ENCODE measurements at places on chromosomes 6 and 20. TPM values are rescaled to one million over a fixed set of nuclear protein-coding genes. Genes with fewer than 3 reads are reported as not detected.

The INSM1 gene
- not detected for total RNA-seq

- H3K27me3 ChIP-seq, result no peaks in the 10 kb centered on the region
- no peaks in the 10 kb centered on the region for H3K4me1 ChIP-seq
- peaks cover 2% of the 10 kb centered on the region for H3K36me3 ChIP-seq
- no peak for DNase-seq
Observed at GRCh38 chr20:30922129-30922528, 335.3 kb upstream of the DEFB115 start.

DNA sequence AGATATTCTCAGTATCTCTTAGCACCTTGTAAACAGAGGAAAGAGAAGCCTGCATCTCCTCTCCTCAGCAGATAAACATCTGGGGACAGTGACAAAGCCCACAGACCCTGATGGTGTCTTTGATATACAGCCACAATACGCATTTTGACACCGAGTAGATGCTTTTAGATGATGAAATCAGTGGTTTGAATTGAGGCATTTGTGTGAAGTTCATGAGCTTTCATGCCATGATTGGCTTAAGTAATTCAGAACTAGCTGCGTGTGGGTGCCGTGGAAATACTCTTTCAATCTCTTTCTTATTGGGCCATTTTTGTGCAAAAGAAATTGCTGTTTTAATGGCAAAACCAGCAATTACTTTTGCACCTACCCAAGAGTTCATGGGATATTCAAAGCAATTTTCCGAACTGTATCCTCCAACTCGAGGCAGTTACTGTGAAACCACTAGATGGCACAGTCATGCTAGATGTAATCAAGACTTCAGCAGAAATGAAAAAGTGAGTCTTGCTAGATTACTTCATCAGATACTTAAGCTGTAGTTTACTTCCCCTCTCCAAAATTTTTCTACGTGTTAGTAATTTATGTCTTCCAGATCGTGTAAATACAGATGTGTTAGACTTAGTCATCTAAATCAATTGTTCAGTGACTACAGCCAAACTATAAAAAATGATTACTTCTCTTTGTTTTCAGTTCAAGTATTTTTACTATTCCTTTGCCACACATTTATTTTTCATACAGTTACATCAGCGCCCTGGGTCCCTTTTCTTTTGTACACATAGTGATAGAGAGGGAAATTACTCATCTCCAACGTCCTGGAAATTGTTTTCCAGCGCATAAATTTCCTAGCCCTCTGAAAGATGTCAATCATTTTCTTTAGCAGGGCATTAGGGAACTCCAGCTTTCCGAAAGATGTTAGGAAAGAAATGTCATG is 49.4 kb downstream of the IYD start:
- peak overlapping the region; percentile 70 for H3K27ac ChIP-seq
- H3K4me3 ChIP-seq, result peak overlapping the region; percentile 64

- DNase-seq, result no peak
- no peaks in the 10 kb centered on the region for H3K36me3 ChIP-seq
- no peak overlapping the region for H3K27ac ChIP-seq
- no peaks in the 10 kb centered on the region for H3K4me1 ChIP-seq
Observed at GRCh38 chr20:9467995-9468394, 46.4 kb upstream of the LAMP5 start.

The EFCAB8 gene
- total RNA-seq, result 0.25 TPM

The NR2E1 gene
- total RNA-seq, result not detected

DNA sequence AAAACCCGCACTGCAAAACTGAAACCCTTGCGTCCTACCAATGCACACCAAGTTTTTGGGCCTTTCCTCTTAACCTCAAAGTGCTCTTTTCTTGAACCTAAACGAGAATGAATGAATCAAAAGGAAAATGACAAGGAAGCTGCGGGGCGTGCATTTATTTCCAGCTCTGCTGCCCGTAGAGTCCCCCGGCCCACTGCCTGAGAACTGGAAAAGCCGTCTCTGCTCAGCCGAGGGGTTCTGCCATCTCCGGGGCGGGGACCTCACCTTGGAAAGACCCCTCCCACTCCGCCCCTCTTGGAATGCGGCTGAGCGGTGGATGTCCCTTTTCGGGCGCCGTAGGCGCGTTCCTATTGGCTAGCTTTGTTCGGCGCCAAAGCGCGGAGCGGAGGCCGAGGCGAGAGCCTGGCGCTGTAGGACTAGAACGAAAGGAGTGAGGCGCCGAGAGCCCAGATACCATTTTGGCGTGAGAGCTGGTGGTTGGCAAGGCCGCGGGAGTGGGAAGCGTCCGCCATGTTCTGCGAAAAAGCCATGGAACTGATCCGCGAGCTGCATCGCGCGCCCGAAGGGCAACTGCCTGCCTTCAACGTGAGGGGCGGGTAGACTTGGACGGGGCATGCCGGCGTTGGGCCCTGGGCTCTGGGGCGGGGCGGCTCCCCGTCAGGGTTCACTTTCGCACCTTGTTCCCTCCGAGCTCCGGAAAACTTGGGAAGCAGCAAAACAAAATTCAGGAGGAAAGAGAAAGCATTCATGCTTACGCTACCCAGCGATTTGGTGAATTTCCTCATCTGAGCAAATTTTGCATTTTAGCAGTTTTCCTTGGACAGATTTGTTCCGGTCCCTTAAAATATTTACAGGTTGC is at the start of gene GINS1:
GINS1 (plus strand) TSS at position 363 of the 859 bp plus-strand sequence; CDS start at position 511, 148 bp downstream.
- H3K4me1 ChIP-seq, result peaks cover 34% of the 10 kb centered on the region
- peak within 1 kb of the TSS; percentile 79 for H3K27ac ChIP-seq
- H3K27me3 ChIP-seq, result no peaks in the 10 kb centered on the region

DNA sequence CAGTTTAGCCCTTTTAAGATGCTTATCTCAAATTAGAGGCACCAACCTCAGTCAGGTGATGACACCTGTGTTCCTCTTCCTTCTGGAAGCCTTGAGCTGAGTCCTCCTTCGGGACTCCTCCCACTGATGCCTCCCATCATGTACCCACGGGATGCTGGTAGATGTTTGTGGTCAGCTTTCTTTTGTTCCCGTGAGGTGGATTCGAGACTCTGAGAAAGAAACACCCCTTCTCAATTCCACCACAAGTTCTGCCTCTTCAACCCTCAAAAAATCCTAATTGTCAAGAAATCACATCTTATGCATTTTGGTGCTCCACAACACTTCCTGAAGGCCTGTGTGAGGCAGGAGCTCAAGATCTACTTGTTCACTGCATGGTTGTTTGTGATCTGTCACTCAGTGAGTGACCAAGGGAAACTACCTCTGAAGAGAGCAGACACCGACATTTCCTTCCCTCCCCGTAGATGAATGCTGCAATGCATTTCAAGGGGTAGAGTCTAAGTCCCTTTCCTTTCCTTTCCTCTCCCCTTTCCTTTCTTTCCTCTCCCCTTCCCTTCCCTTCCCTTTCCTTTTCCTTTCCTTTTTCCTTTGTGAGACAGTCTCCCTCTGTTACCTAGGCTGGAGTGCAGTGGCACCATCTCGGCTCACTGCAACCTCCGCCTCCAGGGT is 50.5 kb downstream of the PCNA start:
- H3K36me3 ChIP-seq, result peaks cover 2% of the 10 kb centered on the region
- H3K4me3 ChIP-seq, result no peak overlapping the region
- H3K4me1 ChIP-seq, result peaks cover 15% of the 10 kb centered on the region
- no peaks in the 10 kb centered on the region for H3K27me3 ChIP-seq
- DNase-seq, result no peak

GRCh38 chr6:129623008-129623732 is 86.8 kb downstream of the ARHGAP18 start:
- H3K27ac ChIP-seq, result no peak overlapping the region
- no peaks in the 10 kb centered on the region for H3K36me3 ChIP-seq
- no peak for DNase-seq
- no peak overlapping the region for H3K4me3 ChIP-seq

DNA sequence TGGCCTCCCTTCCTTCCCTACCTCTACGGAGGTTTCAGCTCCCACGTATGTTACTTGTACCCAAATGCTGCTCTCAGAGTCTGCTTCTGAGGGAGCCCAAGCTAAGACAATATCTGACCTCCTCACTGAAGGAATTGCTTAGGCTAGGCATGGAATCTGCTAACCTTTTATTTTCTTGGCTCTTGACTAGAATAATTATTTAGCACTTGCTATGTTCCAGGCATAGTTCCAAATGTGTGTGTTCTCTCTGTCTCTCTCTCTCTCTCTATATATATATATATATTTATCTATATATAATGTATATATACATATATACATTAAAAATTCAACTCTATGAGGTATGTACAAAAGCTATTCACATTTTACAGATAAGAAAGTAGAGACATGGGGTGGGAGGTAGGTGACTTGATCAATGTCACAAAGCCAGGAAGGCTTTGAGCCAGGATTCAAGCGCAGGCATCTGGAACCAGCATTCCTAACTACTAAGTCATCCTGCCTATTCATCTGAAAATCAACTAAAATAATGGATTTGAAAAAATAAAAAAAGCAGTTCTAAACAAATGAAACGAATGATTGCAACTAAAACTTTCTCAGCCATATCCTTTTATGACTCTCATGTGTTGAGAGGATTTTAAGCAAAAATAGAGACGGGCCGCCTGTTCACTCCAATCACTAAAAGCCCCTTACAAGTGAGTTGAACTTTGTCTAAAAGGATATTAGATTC is 189.7 kb upstream of the JAG1 start:
- DNase-seq, result no peak
- H3K27me3 ChIP-seq, result no peaks in the 10 kb centered on the region
- no peaks in the 10 kb centered on the region for H3K4me1 ChIP-seq
- no peaks in the 10 kb centered on the region for H3K36me3 ChIP-seq
- H3K4me3 ChIP-seq, result no peak overlapping the region
- H3K27ac ChIP-seq, result no peak overlapping the region

DNA sequence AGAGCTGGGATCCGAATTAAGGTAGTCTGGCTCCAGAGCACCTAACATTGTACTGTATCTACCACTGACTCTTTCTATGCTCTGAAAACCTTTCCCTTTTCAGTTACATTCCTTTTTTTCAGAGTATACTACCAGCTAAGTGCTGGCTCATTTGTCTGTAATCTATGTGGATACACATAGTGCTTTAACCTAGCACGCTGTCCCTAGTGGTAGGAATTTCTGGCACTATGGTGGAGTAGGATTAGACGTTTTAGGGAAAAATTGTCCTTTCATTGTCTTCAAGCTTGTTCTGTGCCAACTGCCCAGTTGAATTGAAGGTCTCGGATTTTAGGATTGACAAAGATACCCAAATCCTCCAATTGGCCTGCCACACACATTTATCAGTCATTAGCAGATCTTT is 259.1 kb upstream of the FERMT1 start:
- H3K27me3 ChIP-seq, result no peaks in the 10 kb centered on the region
- no peak for DNase-seq
- no peak overlapping the region for H3K4me3 ChIP-seq
- H3K4me1 ChIP-seq, result no peaks in the 10 kb centered on the region
- no peaks in the 10 kb centered on the region for H3K36me3 ChIP-seq
- H3K27ac ChIP-seq, result no peak overlapping the region

DNA sequence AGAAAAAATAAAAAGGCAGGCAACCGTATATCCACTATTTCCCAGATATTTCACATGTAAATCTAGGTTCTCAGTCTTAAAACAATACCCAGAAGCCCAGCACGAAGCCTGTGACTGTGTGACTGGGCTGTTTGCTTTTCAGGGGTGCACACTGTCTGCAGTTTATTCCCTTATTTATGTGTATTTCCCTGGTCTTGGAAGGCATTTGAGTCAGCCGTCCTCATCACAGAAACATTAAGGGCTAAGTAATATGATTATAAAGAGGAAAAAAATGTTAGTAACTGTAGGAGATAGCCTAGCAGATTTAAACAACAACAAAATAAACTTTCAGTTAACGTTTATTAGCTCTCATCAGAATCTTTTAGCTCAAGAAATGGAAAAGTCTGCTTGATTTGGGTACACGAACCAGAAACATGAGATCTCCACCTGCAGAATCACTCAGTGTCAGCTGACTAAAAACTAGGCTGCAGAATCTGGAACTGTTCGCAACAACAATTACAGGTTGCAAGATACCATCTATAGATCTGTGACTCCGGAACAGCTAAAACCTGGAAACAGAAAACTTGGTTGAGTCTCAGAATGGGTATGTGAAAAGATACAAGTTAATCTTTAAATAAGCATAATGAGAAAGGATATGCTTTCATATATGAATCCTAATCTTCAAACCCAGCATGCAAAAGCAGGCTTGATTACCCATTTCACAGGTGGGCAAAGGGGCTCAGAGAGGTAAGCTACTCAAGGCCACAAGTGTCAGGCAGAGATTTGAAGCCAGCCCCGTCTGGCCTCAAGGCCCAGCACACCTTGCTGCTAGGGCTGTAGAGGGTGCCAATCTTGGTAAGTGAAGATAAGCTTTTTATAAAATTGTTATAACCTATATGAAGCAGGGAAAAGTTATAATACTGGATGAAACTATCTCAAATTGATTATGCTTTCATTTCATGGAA is 21.1 kb downstream of the GCLC start:
- H3K36me3 ChIP-seq, result peaks cover 4% of the 10 kb centered on the region
- no peaks in the 10 kb centered on the region for H3K27me3 ChIP-seq
- DNase-seq, result no peak
- H3K4me1 ChIP-seq, result peaks cover 1% of the 10 kb centered on the region

The KIAA1755 gene
- not detected for total RNA-seq

The MYT1 gene
- not detected for total RNA-seq
